Stimulated activated CD4-positive, alpha-beta T cell treated with anti-CD3 and anti-CD28 coated beads, TNF-alpha, amount 100 ng/mL, for 48 hours (primary cell): ENCODE measurements at places on chromosomes 3 and 15.

GRCh38 chr3:150260398-150260710, 147.7 kb upstream of the TSC22D2 start:
- DNase-seq: no peak

DNA sequence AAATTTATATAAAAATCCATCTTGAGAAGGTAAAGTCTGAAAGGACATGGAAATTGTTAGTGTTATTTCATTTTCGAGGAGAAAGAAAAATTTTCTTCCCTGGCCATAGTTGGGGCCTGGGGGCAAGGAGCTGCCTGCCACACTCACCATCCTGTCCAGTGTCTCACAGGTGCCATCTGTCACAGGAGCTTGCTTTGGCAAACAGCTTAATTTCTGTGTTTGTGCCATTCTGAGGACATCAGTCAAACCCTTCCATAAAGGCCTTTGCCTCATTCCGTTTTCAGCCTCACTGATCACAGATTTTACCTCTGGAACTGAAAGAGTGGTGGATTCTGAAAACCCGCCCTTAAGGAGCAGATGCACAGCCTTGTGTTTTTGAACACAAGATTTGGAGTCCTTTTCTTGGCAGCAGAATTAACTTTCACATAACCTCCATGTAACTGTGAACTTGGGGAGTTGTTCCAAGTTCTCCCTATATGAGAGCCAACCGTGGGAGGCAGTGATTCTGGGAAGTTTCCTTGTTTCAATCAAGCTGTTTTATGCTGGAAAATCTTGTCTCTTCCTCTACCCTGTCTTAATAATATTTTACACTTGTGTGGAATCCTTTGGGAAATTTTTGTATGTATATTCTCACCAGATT, 254.7 kb downstream of the CACNA2D3 start:
- DNase-seq: no peak

DNA sequence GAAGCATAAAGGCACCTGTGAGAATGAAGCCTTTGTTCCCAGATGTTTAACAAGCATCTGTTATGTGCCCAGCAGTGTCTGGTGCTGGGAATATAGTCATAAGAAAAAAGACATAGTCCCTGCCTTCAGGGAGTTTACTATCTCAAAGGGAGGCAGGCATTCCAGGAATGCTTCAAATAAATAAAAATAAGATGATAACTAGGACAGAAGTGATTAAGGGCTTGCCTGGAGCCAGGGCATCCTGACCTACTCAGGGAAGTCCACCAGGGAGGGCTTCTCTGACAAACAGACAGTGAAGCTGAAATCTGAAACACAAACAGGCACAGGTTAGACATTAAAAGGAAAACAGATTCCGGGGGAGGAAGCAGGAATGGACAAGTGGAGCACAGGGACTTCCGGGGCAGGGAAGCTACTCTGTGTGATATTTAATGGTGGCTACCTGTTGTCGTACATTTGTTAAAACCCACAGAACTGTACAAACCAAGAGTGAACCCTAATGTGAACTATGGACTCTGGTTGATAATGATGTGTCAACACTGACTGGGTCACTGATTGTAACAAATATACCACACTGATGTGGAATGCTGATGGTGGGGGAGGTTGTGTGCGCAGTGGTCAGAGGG, 53.3 kb downstream of the ITGB5 start:
- DNase-seq: no peak

GRCh38 chr3:184942735-184943134, 130.8 kb downstream of the VPS8 start:
- no peak for DNase-seq

DNA sequence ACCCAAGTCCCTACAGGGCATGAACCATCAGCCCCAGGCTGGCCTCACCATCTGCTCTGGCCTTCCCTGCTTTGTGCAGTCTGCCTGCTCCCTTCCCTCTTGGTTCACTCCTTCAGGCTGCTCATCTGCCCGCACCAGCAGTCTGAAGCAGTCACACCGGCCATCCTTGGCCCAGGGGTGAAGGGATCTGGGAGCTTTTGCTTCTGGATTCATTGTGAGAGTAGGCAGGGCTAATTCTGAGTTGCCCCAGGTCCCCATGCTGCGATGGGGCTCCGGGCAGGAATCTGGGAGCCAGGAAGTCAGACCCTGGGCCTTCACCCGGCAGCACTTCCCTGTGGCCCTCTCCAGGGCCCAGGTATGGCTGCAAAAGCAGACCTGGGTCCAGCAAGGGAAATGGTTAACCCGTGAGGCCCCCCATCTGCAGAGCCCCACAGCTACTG, 99.7 kb downstream of the VGLL4 start:
- no peak for DNase-seq

- peak; percentile 1 for DNase-seq
Observed at GRCh38 chr3:156483426-156483825, 71.5 kb downstream of the SSR3 start.

DNA sequence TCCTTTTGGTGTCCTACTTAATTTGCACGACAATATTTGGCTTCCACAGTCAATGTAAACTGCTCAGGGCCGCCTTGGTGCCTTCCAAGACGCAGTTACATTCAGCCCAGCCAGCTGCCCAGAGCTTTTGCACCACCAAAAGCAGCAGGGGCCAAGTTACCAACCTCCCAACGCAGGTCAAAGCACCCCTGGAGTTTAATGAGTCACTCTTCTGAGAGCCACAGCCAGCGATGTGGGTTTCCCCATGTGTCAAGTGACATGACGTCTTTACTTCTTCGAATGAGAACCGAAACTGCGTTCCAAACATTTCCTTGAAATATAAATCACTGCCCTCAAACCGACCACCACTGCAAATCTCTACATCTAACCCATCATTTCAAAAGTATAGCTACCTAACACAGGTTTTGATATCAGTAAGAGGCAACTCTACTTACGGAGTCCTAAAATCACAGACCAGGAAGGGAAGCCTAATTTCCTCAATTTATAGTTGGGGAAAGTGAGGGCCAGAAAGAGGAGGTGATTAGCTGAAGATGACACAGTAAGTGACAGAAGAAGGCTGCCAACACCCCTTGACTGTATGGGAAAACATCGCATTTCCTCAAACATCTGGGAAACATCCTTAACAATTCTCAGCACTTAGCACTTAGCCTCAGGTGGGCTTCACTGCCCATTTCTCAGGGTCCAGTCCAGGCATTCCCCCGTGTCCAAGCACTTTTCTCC, 24.5 kb downstream of the MB21D2 start:
- DNase-seq: peak; percentile 37

- DNase-seq: no peak
Observed at GRCh38 chr15:92781925-92782453, 118.1 kb upstream of the CHD2 start.

DNA sequence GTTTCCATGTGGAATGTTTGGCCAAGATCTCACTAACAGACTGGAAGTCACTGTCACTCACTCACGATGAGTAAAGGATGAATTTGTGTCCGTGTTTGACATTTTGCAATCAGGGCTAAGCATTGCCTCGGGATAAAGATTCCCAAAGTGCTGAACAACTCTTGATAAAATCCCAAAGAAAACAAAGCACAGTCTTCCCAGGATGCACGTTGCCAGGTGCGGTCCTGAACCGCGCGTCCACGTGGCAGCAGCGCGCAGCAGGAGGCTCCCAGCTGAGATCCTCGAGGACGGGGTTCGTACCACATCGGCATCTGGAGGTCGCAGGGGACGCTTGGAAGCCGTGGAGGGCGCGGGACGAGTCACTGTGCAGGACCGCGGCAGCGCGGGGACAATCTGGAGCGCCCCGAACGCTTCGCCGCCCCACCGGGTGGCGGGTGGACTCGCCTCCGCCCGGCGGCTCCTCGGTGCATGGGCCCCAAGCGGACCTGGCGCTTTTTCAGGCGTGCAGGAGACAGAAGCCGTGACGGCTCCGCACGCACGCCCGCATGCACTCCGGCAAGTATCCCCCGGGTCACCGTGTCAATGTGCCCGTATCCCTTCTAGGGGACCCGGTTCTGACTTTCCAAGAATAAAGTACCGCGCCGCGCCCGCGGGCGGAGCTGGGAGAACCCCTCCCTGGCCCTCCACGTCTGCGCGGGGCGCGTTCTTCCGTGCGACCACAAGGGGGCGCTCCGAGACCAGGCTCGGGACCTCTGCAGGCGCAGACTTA, 17.7 kb downstream of the CPN2 start:
- peak; percentile 77 for DNase-seq

GRCh38 chr15:59399465-59400102, 26.9 kb upstream of the MYO1E start:
- no peak for DNase-seq

GRCh38 chr3:190366133-190366532, 21.8 kb upstream of the CLDN16 start:
- no peak for DNase-seq

GRCh38 chr3:95899494-95899893, 914.9 kb upstream of the EPHA6 start:
- no peak for DNase-seq

- no peak for DNase-seq
Observed at GRCh38 chr3:156609546-156609945, 54.6 kb upstream of the SSR3 start.

DNA sequence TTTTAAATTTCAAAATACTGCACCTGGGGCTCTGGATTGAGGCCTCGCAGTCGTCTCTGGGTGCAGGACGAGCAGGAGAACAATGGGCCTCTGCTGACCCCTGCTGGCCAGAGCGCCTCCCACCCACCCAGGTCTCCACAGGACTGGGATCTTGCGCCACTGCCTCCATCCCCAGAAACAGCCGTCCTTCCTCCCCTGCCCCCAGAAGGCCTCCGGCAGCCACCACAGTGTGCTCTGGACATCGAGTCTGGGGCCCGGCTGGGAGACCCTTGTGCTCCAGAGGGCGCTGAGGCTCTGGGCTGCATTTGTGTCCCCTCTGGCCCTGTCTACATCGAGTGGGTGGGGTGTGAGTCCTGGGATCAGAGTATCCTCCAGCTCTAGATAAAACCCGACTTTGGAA, 6.7 kb upstream of the ACSBG1 start:
- peak; percentile 80 for DNase-seq

DNA sequence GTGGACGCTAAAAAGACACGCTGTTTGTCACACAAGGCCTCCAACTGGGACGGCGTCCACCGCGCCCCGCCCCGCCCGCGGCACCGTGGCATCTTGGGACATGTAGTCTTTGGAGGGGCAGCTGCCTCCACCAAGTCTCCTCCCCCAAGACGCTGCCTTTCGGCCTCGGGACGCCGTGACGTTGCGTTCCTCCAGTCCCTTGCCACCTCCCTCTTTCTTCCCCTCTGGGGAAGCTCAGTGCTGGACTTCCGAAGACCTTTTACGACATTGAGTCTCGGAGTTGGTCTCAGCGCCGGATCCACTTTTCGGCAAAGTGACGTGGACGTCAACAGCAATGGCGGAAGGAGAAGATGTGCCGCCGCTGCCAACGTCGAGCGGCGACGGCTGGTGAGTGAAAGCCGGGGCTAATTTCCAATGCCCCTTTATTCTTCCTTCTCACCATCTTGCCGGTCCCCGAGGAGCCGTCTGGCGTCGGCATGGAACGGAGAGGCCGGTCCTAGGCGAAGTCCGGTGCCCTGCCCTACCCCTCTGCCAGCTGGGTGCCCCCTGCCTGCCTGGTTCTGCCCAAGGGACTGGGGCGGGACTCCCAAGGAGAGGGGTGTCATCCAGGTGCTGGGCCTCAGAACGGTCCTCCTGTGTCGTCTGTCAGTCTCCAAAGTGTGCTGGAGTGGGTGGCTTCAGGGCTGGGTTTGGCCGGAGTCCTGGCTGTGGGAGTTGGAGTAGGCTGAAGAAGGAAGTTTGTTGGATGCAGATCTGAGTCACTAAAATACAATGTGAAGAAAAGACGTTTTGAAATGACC, at the start of gene TBC1D23:
TBC1D23 (plus strand) TSS at position 308 of the 800 bp plus-strand sequence; CDS start at position 335, 27 bp downstream.
- peak; percentile 93 for DNase-seq

DNA sequence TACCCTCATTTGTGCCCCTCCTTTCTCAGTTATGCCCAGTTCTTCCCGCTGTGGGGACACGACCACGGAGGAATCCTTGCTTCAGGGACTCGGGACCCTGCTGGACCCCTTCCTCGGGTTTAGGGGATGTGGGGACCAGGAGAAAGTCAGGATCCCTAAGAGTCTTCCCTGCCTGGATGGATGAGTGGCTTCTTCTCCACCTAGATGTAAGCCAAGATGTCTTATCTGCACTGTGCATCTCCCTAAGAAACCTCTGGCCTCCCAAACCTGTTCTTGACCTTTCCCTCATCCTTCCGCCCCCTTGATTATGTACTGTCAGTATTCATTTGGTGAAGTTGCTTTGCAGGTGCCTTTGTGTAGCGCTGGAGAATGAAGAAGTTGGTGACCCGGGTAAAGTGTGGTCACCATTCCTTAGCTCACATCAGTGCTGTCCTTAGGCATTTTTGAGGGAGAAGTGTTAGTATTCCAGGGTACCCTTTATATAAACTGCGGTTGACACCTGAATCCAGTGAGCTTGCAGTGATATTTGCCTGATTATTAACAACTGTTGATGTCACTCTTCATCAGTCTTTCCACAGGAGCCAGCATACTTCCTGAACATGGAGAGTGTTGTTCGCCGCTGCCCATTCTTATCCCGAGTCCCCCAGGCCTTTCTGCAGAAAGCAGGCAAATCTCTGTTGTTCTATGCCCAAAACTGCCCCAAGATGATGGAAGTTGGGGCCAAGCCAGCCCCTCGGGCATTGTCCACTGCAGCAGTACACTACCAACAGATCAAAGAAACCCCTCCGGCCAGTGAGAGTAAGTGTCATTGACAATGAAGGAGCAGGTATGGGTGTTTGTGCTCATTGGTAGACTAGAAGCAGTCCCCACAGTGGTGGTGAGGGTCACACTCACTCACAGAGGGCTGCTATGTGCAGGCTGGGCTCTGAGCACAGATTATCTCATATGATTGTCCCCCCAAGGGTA, 966 bp downstream of the ALAS1 start:
- no peak for DNase-seq

DNA sequence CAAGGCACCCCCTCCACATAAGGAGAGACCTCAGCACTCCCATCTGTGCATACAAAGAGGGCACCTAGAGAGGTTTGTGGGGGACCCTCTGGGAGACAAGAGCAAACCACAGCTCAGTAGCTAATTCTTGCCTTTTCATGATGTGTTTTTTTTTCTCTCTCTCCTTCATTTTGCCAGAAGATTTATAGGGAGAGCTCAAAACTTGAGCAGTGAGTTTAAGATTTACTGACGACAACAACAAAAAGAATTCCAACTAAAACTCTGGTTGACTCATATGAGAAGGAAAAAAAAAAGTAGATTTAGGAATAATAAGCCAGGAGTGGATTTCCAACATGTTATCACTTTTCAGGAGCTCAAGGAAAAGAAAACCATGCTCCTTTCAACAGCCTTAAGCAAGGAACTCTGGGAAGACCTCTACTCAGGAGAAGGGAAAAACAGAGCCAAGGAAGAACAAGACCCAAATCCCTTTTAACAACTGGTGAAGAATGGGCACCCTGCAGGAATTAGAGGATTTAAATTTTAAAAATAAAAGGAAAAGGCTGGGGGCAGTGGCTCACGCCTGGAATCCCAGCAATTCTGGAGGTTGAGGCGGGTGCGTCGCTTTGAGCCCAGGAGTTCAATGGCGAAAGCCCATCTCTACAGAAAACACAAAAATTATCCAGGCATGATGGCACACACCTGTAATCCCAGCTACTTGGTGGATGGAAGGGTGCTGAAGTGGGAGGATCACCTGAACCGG, 58.2 kb upstream of the RAD18 start:
- no peak for DNase-seq

DNA sequence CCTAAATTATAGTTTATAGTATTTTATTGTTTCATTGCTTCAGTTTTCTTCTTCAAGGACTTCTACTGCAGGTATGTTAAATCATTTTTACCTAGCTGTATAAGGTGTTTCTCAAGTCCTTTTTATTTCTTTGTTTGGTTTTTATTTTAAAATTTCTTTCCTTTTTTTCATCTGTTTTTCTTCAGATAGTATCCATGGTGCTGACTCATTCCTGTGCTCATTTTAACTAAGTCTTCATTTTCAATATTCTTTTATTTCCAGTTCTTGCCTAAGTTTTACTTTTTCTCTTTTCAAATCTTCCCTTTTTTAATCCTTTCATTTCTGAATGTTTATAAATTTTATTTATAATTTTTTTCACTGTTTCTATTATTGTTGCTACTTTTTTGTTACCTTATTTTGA, 42.3 kb upstream of the STIMATE start:
- no peak for DNase-seq
